ENCODE measurements at places on chromosomes 6 and 20. TPM values are rescaled to one million over a fixed set of nuclear protein-coding genes. Genes with fewer than 3 reads are reported as not detected.

FOXS1 gene
- 5.3 TPM for polyA plus RNA-seq

BPIFA1 gene
- polyA plus RNA-seq = not detected

SLC17A3 gene
- not detected for polyA plus RNA-seq

NHSL1 gene
- polyA plus RNA-seq = 81.3 TPM

HSPA1L gene
- polyA plus RNA-seq = 4.6 TPM

PERP gene
- 27.7 TPM for polyA plus RNA-seq

KIFC1 gene
- polyA plus RNA-seq = 47.1 TPM

LY6G6C gene
- 0.45 TPM for polyA plus RNA-seq

FOXA2 gene
- polyA plus RNA-seq = 26.5 TPM

All from right lung (tissue), 10 donors.